ENCODE measurements at places on chromosomes 1 and 21.

DNA sequence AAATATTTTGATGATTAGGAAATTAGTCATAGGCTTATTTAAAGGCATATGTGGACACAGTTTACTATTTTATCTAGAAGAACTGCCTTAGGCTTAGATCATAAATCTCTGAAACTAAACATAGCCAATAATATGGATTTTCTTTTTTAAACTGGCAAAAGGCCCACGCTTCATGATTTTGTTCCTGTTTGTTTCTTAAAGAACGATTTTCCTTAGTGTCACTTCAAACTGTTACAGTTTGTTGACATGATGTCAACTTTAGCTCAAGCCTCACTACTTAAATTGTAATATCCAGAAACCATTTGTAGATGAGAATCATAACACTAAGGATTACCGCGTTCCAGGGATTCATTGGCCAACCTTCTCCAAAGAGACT is 322.6 kb downstream of the HHIPL2 start:
- DNase-seq, result no peak

- no peak for DNase-seq
These were observed 121.8 kb downstream of the TOMM20 start for GRCh38 chr1:235006816-235007215.

- peak; percentile 69 for DNase-seq
These were observed 170.8 kb downstream of the NFIA start for GRCh38 chr1:61253059-61253735.

GRCh38 chr21:36125512-36126207 is 9.2 kb upstream of the CBR3 start:
- peak; percentile 75 for DNase-seq

DNA sequence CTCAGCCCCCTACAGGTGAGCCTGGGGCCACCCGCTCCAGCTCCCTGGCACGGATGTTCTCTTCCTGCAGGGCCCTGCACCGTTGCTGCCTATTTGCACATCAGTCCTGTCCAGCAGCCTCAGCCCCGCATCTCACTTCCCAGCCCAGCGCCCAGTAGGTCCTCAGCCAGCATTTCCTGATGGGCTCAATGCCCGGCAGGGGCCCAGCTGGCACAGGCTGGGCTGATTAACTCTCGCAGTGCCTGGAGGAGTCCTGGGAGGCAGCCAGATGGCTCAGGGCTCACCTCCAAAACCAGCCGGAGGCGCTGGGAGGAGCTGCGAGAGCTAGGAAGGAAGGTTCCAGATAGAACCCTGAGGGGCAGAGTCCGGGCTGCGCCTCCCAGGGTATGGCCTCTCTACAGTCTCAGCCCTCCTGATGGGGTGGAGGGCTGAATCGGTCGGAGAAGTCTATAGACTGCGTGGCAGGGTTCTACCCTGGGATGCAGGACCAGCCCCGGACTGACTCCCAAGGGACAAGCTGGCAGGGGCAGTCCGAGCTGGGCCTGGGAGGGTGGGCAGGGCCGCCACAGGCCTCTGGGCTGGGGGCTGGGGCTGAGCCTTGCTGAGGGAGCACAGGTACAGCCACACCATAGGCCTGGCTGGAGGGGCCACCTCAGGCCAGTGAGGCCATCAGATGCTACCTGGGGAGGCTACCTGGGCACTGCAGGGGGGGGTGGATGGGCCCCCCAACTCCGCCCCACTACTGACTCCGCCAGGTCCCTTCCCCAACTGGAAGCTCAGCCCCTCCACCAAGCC is 19.2 kb upstream of the CLSTN1 start:
- no peak for DNase-seq

DNA sequence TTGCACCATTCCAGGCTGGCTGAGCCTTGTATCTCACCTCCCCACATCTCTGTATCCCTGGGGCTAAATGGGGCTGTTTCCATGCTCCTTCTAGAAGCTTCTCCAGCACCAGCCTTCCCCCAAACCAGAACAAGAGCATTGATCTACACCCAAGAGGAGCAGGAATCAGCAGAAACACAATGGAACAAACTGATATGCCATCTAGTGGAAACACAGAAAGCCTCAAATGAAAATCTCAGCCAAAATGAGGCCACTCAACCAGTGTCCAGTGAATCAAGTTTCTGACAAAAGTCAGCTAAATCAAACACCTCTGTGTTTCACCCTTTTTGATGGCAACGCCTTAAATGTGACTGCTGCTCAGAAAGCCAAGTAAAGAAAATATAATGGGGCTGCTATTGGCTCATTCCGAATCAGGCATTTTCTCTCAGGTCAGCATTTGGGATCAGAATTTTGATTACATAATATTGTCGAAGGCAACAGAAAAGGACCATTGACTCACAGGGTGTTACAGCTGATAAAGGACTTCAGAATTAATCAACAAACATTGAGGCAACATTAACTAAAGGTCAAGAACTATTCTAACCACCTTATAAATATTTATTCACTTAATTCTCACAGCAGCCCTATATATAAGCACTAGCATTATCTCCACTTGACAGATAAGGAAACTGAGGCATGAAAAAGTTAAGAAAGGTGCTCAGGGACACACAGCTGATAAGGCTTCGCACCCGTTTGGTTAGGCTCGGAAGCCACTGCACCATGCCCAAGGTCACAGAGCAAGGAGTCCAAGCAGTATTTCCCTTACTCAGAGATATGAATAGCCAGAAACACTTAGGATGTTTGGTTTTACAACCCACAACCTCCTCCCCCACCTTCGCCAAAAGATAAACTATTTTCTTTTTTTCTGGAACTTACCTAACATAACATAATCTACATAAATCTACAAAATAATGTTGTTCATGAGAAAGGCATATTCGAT is 85.8 kb upstream of the KCNJ15 start:
- DNase-seq, result peak; percentile 18

DNA sequence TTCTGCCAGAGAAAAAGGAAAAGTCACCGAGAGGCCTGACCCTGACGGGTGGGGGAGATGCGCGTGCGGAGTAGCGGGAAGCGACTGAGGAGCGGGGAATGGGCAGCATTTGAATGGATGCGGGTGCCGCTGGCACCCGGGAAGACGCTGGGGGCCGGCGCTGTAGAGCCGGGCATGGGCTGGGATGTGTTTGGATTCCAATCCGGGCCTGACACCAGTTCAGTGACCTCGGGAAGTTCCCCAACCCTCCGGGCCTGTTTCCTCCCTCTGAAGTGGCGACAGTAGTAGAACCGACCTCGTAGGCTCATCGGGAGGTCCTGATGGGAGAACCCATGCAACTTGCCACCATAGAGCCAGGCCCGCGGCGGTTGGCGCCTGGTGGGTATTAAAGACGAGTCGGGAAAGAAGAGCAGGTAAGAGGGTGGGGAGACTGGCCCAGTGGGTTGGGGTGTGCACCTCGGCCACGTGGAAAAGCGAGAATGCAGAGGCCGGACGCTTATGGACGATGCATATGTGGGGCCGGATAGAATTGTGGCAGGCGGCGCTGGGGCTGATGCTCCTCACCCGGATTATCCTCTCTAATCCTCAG is 642 bp upstream of the SLC16A1 start:
- DNase-seq, result no peak

DNA sequence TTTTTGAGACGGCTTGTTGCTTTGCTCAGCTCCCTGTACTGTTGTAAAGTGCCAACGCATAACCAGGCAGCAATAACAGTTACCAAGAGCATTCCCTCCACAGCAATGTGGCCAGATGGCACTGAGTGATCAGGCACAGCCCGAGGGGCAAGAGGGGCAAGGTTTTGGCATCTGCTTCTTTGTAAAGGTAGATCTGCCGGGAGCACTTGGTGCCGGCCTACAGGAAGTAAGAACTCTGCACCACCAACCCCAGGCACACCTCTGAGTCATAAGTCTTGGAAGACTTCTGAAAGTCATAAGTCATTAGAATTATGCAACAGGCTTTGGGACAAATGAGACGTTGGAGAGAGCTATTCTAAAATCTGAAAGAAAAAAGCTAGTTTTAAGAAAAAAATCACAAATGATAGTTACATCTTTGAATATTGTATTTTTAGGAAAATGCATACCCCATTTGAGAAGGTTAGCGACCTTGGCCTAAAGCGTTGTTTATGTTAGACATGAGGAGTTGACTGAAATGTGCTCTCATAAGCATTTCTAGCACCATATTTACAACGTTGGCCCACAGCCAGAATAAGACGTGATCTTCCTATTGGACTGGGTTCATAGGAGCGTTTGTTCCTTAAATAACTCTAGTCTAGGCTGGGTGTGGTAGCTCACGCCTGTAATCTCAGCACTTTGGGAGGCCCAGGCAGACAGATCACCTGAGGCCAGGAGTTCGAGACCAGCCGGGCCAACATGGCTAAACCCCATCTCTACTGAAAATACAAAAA is 37.7 kb upstream of the MAP10 start:
- peak; percentile 93 for DNase-seq

GRCh38 chr1:52323731-52324130 is 42.3 kb downstream of the CC2D1B start:
- no peak for DNase-seq

DNA sequence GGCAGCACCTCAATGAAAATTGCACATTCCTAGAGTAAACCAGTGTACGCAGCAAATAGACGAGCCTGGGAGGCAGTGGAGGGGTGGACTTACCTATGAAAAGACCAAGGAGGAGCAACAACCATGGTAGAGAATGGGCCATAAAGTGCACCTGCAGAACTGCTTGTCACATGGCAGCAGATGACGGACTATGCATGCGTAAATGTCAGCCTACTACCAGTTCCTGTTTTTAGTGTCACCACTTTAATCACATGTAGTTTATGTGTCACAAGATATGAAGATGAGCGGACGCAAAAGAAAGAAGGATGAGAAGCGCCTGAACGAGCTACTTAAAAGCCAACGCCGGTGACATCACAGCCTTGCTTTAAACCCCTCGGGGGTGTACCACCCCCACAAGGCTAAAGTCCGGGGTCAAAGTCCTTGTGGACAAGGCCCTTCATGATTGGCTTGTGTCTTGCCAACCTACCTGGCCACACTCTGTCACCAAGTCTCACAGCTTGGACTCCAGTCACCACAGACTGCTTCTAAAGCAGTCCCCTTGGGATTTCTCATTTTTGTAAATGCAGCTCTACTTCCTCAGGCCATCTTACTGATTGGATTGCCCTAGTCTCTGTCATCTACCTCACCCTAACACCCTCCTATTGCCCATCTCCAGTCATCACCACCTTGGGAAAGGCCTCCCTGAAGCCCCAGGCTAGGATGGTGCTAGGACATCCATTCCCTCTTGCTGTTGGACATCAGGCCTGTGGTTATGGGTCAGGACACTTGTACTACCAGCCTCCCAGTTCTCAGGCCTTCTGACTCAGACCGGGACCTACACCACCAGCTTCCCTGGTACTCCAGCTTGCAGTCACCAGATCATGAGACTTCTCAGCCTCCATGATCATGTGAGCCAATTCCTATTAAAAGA is 6.0 kb upstream of the LY9 start:
- DNase-seq, result no peak

GRCh38 chr1:9251501-9251900 is 16.9 kb downstream of the H6PD start:
- DNase-seq, result no peak

GRCh38 chr1:229792012-229792975 is 166.2 kb downstream of the URB2 start:
- DNase-seq, result no peak

DNA sequence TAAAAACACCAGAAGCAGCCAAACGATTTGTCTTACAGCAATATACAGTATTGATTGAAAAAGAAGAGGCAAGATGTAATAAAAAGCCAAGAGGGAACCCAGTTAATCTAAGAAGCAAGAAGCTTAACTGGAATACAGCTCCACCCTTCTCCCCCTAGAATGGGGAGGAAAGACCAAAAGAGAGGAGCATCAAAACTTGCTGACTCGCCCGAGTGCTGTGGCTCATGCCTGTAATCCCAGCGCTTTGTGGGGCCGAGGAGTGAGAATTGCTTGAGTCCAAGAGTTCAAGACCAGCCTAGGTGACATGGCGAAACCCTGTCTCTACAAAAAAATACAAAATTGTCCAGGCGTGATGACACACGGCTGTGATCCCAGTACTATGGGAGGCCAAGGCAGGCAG is 32.2 kb downstream of the BRWD1 start:
- no peak for DNase-seq

- no peak for DNase-seq
These were observed 68.5 kb upstream of the SDC3 start for GRCh38 chr1:30977105-30977504.

DNA sequence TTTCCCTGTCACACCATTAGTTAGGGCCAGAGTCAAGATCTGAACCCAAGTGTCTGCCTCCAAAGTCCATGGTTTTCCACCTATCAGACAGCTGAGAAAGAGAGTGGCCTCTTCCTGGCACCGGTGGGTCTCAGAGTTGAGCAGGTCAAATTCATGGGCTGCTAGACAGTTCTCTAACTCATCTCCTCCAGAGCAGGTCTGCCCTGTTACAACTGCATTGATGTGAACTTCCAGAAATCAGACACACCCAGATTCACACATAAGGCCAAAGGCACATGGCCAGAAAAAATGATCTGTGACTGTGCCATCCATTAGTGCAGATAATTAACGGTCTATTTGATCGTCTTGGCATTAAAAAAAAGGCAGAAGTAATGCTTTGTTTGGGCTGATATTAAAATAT is 17.5 kb downstream of the SMIM12 start:
- DNase-seq, result no peak

DNA sequence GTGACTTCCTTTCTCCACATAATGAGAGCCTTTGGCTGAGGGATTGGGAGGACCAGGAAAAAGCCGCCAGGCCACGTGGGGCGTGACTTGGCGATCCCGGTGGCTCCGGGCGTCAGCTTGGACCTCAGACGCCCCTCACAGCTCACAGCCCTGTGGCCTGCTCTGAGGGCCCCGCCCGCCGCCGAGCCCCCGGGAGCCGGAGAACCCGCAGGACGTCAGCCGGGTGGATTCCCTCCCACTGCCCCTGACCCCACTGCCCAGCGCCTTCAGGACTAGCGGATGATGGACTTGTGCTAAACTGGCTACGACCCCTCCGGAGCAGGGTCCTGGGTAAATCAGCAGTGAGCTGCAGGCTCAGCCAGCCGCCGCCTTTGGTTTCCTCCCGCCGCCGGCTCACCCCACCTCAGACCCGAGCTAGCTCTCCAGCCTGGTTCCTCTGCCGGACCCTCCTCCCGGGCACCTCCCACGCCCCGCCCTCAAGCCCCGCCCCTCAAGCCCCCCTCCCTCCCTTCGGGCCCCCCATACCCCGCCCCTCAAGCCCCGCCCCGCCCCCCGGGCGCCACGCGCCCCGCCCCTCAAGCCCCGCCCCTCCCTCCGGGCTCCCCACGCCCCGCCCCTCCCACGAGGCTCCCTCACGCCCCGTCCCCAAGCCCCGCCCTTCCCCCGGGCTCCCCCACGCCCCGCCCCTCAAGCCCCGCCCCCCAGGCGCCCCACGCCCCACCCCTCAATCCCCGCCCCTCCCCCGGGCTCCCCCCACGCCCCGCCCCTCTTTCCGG is 10.0 kb upstream of the FAAP20 start:
- no peak for DNase-seq

- DNase-seq, result no peak
These were observed 4.8 kb downstream of the STUM start for GRCh38 chr1:226553266-226553923.

DNA sequence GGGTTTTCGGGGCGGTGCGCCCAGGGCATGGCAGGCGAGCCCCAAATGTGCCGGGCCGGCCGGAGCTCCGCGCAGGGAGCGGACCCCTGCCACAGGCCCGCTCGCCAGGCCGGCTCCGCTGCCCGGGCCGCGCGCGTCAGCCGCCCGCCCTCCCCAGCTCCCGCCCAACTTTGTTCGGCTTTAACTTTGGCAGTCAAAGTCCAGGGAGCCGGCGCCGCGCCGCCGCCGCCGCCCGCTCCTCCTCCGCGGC is 488 bp downstream of the SLC35D1 start:
- no peak for DNase-seq

GRCh38 chr1:58841455-58841854 is 57.6 kb upstream of the JUN start:
- peak; percentile 35 for DNase-seq

GRCh38 chr1:223873044-223873443 is 27.3 kb upstream of the TP53BP2 start:
- no peak for DNase-seq

GRCh38 chr1:206021008-206021625 is 2.6 kb downstream of the CTSE start:
- no peak for DNase-seq
